ENCODE measurements at places on chromosomes 7 and 10.
A peak's percentile ranks its signal among the peaks of the same experiment; 100 is the strongest.

DNA sequence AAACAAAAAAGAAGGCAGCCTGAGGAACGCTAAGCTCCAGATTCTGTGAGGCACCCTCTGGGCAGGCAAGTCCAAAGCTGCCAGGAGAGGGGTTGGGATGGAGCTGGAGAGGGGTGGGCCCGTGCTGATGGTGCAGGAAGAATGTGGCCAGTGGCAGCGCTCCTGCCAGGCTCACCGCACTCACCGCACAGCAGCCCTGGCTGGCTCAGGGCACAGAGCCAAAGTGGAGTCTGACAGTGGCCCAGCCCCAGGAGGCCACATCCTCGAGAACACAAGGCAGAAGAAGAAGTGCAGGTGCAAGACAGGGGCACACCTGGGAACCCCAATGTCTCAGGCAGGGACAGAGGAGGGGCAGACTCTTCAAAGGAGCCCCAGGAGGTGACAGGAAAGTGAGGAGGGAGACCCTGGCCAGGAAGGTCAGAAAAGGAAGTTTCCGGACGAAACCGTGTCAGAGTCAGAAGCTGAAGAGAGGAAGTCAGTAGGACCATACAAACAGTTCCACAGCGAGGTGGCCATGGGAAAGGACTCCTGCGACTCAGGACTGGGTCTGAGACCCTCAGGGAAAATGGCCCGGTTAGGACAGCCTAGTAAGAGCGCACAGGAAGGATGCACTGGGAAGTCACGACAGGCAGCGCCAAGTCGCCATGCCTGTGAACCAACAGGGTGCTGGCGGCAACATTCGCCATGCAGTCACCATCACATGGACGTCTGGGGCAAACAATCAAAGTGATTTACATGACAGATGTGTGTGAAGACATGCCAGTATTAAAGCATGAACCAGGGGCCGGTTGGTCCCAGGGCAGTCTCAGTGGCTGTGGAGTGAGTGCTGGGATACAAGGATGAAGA, 54.4 kb downstream of the COBL start:
- DNase-seq: no peak

DNA sequence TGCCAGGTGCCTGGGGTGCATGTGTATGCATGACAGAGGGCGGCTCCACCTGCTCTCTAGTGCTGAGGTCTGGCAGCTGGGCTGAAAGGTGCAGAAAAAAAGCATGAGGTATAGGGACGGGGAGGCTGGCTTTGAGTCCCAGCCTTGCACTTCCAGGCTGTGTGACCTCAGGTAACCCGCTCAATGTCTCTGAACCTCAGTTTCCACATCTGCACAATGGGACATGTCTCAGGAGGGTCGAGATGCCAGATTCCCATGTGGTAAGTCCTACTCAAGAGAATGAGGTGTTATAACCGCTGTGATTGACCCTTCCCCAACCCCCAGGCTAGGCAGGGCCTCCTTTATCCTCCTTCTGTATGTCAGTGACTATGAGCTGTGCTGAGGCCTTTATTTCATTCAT, 48.8 kb downstream of the ARHGAP22 start:
- DNase-seq: no peak

DNA sequence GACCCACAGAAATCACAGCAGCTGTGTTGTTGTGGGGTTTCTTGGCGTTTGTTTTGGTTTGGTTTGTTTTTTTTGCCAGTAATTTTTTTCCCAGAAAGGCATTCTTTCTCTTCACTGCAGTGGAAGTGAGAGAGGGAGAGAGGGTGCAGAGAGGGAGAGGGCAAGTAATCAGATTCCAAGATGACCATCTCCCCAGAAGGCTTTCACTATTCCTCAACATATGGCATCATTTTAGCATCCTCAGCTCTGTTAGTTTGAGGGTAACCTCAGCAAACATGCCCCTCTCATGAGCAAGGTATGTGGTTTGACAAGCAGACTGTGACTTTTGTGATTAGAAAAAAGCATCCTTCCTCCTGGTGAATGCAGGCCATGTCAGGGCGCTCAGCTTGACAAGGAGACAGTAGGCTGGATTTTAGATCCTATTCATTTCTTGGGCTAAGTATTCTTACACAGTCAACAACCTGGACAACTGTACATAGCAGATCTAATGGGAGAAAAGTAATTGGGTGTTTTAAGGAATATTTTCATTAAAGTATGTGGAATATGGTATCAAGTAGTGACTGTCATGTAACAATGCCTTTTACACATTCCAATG, 86.3 kb upstream of the PIK3CG start:
- no peak for DNase-seq

DNA sequence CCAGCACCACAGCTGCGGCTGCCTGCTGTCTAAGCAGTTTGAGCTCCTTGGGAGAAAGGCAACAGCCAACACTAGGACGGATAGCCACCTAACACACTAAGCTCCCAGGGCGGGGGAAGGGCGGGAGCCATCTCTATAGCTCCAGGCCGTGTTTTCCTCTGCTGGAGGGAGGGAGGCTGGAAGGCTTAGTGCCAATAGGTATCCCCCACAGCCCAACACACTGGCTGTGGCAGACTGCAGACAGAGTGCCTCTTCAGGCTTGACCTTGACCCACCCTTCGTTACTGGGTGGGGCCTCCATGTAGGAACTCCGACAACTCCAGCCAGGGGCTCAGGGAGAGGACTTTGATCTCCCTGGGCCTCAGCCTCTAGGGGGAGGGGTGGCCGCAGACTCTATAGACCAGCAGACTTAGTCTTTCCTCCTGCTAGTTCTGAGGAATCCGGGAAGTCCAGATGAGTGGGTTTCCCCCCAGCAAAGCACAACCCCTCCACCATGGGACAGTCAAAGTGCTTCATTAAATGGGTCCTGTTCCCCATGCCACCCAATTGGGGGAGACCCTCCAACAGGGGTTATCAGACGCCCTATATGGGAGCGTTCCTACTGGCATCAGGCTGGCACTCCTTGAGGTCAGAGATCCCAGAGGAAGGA, 314.4 kb upstream of the MKI67 start:
- no peak for DNase-seq

DNA sequence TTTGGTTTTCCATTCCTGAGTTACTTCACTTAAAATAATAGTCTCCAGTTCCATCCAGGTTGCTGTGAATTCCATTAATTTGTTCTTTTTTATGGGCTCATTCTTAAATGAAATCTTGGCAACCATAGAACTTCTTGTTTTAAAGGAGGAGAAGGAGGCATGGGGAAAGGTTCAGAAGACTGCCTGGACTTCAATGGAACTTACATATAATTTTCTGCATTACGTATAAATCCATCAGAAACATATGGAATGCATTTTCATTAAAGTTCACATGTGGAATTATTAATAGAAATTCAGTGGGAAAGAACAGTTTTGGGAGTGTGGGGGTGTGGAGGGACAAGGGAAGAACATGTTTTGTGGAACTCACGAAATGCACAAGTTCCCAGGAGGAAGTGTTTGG, 176.6 kb upstream of the PRKCQ start:
- no peak for DNase-seq

- no peak for DNase-seq
Measured at GRCh38 chr10:89926736-89927135, 225.3 kb downstream of the KIF20B start.

GRCh38 chr7:103664577-103664976, 218.6 kb upstream of the SLC26A5 start:
- DNase-seq: no peak

DNA sequence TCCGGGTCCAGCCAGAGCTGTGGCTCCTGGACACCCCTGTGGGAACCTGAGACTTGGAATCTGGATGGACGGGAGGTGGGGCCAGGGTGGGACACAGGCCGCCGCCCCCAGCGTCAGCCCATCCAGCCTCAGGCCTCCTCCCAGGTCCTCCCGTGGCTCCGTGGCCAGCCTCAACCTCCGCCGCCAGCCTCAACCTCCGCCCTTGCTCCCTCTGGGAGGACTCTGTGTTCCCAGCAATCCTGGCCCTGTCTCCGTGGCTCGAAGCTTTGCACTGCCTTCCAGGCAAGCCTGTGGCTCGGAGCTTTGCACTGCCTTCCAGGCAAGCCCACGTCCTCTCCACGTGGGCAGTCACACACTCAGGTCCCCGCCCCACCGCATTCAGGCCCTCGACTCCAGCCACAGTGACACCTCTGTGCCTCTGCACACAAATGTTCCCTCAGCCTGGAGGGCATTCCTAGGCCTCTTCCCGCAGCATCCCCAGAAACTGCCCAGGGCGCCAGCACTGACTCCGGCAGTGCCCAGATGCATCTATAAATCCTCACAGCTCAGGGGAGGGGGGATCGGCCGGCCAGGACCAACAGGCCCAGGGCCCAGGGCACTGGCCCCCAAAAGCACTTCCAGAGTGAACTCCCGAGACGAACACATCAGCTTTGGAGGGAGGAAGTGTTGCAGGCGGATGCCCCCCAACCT, 44.7 kb upstream of the PDGFA start:
- no peak for DNase-seq

- DNase-seq: no peak
Measured at GRCh38 chr10:16957038-16957437, 139.8 kb upstream of the RSU1 start.

DNA sequence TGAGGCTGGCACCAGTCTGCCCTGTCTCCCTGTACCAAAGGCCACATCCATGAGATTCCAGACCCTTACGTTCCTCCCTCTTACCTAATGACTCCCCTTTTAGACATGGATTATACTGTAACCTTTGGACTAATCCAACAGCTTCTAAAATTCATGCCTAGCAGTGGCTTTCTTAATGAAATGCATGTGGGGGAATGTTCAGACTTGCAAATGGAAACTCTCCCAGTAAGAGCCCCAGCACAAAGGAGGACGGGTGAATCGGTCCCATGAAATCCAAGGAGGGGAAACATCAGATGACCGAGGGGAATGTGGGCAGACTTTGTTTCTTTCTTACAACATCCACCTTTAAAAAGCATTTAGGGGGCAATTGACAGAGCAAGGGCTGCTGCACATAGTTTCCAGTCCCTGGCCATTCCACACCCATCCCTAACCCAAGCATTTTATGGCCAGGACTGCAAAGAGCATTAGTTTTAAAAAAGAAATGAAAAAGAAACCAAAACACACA, 71.5 kb downstream of the COL13A1 start:
- DNase-seq: no peak

- peak; percentile 62 for DNase-seq
Measured at GRCh38 chr7:34928052-34928451, 109.2 kb downstream of the DPY19L1 start.

- no peak for DNase-seq
Measured at GRCh38 chr10:33065111-33065510, 107.1 kb upstream of the ITGB1 start.

DNA sequence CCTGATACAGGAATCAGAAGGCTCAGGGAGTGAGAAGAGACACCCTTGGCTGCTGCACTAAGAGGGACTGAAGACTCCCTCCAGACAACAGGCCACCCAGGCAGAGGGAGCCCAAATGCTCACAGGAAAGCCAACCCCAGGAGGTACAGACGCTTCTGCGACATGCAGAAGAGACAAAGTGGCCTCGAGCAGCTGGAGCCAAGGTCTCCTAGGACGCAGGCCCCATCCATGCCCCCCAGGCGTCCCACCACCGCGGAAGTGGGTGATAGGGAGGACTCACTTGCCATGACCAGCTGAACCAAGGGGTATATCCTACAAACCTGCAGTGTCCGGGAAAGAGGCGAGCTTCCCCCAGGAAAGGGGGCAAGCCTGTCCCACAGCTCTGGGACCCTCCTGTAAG, 56.9 kb downstream of the CTBP2 start:
- no peak for DNase-seq
